Vagina (tissue), 2 donors: ENCODE measurements at places on chromosomes 1 and 21.

DNA sequence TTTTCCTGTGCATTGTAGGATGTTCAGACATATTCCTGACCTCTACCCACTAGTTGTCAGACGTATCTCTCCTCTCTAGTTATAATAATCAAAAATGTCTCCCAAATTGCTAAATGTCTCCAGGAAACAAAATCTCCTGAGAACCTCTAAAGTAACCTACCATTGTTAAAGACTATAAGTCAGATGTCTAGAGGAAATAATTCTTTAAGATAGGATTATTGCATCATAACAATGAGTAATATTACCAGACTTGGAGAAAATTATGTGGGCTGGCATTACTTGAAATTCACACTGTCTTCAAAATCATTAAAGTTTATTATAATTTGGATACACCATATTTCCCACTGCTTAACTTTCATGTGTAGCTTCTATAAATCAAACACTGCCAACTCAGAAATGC lies 643.0 kb upstream of the ADGRL2 start:
- no peaks in the 10 kb centered on the region for H3K36me3 ChIP-seq
- DNase-seq, result no peak
- H3K27me3 ChIP-seq, result no peaks in the 10 kb centered on the region
- H3K27ac ChIP-seq, result no peak overlapping the region
- no peaks in the 10 kb centered on the region for H3K4me1 ChIP-seq

DNA sequence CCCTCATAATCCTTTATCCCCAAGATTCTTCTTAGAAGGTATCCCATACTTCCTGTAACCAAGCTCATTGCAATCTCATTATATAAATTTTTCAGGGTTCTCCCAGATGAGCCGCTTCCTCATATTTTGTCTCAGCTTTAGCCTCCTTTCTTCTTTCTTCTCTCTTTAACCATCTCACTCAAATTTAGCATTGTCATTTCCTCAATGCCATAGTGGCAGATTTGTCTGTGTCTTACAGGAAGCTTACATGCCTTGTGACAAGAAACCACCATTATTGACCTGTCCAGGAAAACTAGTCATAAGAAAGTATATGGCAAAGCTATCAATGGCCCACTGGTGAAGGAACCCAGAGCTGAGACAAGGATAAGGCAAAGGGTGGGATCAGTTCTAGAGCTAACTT lies 6.0 kb upstream of the FCRL2 start:
- H3K4me3 ChIP-seq, result no peak overlapping the region
- no peaks in the 10 kb centered on the region for H3K27me3 ChIP-seq
- no peaks in the 10 kb centered on the region for H3K36me3 ChIP-seq
- no peak for DNase-seq
- no peak overlapping the region for H3K27ac ChIP-seq

GRCh38 chr1:240917976-240918375 lies 306.0 kb upstream of the GREM2 start:
- no peaks in the 10 kb centered on the region for H3K4me1 ChIP-seq
- no peaks in the 10 kb centered on the region for H3K27me3 ChIP-seq
- no peaks in the 10 kb centered on the region for H3K36me3 ChIP-seq
- H3K27ac ChIP-seq, result no peak overlapping the region
- H3K4me3 ChIP-seq, result no peak overlapping the region

DNA sequence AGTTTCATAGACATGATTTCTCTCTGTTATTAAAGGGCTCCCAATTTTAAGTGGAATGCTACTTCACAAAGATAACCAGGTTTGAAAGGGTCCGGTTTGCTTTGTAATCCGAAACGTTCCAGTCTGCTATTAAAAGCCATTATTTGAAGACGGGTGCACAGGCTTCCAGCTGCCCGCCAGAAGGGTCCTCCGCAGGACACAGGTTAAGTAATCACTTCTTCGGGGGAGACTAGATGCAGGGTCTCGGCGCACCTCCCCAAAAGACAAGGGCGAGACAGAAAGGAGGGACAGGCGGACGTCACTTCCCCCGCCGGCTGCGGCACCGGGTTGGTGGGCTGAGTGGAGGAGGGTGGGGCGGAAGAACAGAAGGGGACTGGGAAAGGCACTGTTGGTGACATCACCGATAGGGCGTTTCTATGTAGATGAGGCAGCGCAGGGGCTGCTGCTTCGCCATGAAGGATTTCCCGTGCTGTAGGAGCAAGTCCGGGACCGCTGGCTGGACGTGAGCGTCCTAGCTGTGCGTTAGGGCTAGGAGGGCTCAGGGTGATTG lies 8.9 kb downstream of the RNU1-2 start:
- peak overlapping the region; percentile 99 for H3K27ac ChIP-seq
- DNase-seq, result peak; percentile 100
- H3K36me3 ChIP-seq, result no peaks in the 10 kb centered on the region
- H3K27me3 ChIP-seq, result no peaks in the 10 kb centered on the region

DNA sequence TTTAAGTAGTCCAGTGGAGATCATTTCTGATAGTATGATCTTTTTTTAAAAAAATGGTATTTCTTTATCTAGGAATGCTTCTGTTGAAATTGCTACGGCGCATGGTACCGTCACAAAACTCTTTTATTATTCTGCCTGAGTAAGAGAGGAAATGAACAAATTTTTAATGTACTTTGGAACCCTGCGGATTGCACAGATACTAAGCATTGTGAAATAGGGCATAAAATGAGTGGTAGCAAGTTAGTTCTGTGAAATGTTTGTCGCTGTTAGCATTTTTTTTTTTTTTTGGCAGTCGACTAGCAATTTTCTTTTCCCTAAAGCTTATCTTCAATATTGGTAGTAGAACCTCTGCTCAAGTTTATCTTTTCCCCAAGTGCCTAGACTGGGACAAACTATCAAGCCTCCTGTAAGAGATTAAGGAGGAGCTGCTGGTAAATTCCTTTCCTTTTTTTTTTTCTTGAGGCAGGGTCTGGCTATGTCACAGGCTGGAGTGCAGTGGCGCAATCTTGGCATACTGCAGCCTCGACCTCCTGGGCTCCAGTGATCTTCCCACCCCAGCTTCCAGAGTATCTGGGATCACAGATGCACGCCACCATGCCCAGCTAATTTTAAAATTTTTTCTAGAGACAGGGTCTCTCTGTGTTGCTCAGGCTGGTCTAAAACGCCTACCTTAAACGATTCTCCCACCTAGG lies 2.2 kb downstream of the ITSN1 start:
- peak overlapping the region; percentile 89 for H3K27ac ChIP-seq
- peak overlapping the region; percentile 85 for H3K4me3 ChIP-seq
- no peaks in the 10 kb centered on the region for H3K36me3 ChIP-seq

- no peaks in the 10 kb centered on the region for H3K27me3 ChIP-seq
- peak overlapping the region; percentile 31 for H3K27ac ChIP-seq
- DNase-seq, result no peak
- peaks cover 57% of the 10 kb centered on the region for H3K4me1 ChIP-seq
Observed at GRCh38 chr1:147545133-147545532, 3.8 kb downstream of the BCL9 start.

DNA sequence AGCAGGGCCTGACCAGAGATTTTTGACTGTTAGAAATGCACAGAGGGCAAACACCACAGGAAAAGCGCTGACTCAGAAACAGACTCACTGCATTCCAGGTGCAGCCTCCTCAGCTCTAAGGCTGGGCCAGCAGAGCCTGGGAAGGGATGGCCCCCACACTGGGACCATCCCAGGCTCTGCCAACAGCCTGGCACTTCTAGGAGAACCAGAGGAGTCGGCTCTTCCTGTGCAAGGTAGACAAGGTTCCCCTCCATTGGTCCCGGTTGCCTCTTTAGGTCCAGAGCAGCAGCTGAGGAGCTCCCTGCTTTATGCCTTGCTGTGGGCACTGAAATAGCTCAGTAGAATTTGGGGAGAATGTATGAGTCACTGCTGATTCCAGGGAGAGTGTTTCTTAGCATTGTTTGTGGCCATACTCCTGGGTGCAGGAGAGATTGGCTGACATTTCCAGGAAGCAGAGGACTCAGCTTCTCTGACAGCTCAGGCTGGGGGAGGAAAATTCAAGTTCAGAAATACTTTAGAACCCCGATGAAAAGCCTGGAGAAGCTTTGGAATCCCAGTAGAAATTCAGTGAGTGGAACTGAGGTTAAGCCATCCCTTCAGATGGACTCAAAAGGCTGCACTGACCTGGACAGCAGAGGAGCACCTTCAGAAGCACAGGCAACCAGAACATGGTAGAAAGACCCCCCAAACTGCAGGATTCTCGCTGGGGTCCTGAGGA lies 19.7 kb downstream of the PRAMEF1 start:
- H3K27ac ChIP-seq, result no peak overlapping the region
- H3K27me3 ChIP-seq, result no peaks in the 10 kb centered on the region
- no peaks in the 10 kb centered on the region for H3K36me3 ChIP-seq
- no peaks in the 10 kb centered on the region for H3K4me1 ChIP-seq
- H3K4me3 ChIP-seq, result no peak overlapping the region

DNA sequence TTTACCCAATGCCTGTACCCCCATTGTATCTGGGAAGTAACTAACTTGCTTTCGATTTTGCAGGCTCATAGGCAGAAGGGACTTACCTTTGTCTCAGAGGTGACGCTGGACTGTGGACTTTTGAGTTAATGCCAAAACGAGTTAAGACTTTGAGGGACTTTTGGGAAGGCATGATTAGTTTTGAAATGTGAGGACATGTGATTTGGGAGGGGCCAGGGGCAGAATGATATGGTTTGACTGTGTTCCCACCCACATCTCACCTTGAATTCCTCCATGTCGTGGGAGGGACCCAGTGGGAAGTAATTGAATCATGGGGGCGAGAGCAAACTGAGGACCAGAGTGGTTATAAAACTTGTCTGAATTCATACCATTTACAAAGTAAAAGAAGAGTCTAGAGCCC lies 77.1 kb upstream of the HOOK1 start:
- H3K4me1 ChIP-seq, result peaks cover 6% of the 10 kb centered on the region
- no peak for DNase-seq
- no peaks in the 10 kb centered on the region for H3K36me3 ChIP-seq
- H3K27me3 ChIP-seq, result no peaks in the 10 kb centered on the region

DNA sequence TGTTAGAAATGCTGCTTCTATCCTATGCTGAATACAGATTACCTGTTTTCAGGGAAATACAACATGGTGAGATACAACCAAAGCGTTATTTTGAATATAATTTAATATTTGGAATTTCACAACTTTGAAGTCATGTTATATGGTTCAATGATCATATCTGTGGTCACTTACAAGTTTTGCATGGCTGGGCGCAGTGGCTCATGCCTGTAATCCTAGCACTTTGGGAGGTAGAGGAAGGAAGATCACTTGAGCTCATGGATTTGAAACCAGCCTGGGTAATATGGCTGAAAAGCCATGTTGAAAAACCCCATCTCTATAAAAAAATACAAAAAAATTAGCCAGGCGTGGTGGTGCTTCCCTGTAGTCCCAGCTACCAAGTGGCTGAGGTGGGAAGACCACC lies 57.9 kb downstream of the DOP1B start:
- no peaks in the 10 kb centered on the region for H3K36me3 ChIP-seq
- no peak overlapping the region for H3K27ac ChIP-seq
- no peaks in the 10 kb centered on the region for H3K27me3 ChIP-seq
- no peak overlapping the region for H3K4me3 ChIP-seq
- H3K4me1 ChIP-seq, result no peaks in the 10 kb centered on the region

- no peak for DNase-seq
- H3K4me1 ChIP-seq, result peaks cover 28% of the 10 kb centered on the region
- H3K27ac ChIP-seq, result no peak overlapping the region
- no peaks in the 10 kb centered on the region for H3K27me3 ChIP-seq
Observed at GRCh38 chr1:35577071-35577998, 4.2 kb downstream of the TFAP2E start.

DNA sequence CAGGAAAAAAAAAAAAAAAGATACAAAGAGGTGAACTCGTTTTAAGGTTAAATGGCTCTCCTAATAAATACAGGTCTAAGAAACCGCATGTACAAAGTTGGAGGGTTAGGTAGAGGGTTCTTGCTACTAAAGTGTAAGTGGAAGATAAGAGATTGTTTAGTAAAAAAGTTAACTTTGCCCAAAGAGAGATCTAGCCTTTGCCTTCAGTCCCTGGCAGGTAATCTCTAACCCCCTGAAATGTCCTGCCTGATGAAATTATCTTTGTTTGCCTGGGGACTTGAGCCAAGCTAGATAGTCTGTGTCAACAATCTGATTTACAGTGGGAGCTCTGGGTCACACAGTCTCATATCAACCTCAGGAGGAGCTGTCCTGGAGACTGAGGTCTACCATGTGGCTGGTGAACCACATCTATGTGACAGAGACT lies 57.6 kb downstream of the TRIM33 start:
- no peaks in the 10 kb centered on the region for H3K36me3 ChIP-seq
- no peaks in the 10 kb centered on the region for H3K27me3 ChIP-seq
- no peak for DNase-seq
- peaks cover 8% of the 10 kb centered on the region for H3K4me1 ChIP-seq
- no peak overlapping the region for H3K27ac ChIP-seq
- no peak overlapping the region for H3K4me3 ChIP-seq

DNA sequence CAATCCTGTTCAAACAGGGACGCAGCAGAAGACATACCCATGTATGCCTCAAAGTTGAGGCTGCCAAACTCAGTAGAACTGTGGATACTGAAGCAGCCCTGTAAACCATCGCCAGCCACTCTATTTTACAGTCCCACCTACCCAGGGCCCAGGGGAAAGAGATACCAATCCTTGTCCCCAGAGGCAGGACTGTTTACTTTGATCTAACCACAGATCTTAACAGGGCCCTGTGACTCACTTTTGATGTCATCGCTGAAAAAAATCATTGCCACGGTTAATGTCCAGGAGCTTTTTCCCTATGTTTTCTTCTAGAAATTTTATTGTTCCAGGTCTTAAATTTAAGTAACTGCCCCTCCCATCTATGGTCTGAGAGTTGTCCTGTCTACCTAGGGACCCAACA lies 538.4 kb upstream of the NCAM2 start:
- H3K4me3 ChIP-seq, result no peak overlapping the region
- H3K27me3 ChIP-seq, result no peaks in the 10 kb centered on the region
- no peaks in the 10 kb centered on the region for H3K36me3 ChIP-seq

DNA sequence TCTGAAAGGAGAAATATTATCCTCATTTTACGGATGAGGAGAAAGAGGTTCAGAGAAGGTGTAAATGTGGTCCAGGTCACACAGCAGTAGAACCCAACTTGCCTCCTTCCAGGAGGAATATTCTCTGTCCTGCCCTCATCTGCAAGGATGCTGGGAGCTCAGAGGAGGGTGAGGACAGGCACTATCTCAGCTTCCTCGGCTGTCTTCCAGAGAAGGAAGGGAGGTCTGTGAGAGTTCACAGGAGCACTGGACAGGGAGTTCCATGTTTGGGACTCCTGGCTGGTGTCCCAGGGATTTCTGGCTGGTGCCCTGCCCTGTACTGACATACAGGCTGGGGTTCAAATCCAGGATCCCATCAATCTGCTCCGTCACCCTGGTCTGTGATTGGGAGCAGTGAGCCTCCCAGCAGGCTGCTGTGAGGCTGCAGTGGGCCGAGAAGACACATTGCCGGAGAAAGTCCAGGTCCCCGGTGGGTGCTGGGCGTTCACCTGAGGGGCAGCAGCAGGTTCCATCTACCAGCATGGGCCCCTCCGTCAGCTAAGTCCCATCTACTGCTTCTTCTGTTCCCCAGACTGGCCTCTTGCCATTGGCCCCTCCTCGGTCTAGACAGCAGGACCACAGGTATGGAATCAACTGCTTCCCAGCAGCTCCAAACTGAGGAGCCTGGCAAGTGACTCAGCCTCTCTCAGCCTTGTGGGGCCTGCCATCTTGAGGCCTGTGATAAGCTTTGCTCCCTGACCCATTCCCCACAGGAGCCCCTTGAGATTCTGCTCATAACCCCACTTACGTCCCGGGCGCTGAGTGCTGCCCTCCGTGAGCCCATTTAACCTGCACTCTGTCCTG lies 8.5 kb upstream of the BSND start:
- no peaks in the 10 kb centered on the region for H3K4me1 ChIP-seq
- no peak overlapping the region for H3K27ac ChIP-seq
- no peaks in the 10 kb centered on the region for H3K36me3 ChIP-seq

GRCh38 chr1:50172299-50172698 lies 63.6 kb downstream of the ELAVL4 start:
- no peaks in the 10 kb centered on the region for H3K36me3 ChIP-seq
- DNase-seq, result no peak
- no peaks in the 10 kb centered on the region for H3K4me1 ChIP-seq

- no peak for DNase-seq
- H3K4me1 ChIP-seq, result no peaks in the 10 kb centered on the region
- no peak overlapping the region for H3K27ac ChIP-seq
- no peaks in the 10 kb centered on the region for H3K27me3 ChIP-seq
Observed at GRCh38 chr1:4027008-4027407, 126.9 kb upstream of the C1orf174 start.
